ENCODE measurements at places on chromosomes 12 and 14.
A peak's percentile ranks its signal among the peaks of the same experiment; 100 is the strongest.

GRCh38 chr12:54561164-54561563 is 11.8 kb downstream of the PDE1B start:
- DNase-seq, result no peak
- peak overlapping the region; percentile 76 for H3K27ac ChIP-seq
- H3K27me3 ChIP-seq, result no peaks in the 10 kb centered on the region

DNA sequence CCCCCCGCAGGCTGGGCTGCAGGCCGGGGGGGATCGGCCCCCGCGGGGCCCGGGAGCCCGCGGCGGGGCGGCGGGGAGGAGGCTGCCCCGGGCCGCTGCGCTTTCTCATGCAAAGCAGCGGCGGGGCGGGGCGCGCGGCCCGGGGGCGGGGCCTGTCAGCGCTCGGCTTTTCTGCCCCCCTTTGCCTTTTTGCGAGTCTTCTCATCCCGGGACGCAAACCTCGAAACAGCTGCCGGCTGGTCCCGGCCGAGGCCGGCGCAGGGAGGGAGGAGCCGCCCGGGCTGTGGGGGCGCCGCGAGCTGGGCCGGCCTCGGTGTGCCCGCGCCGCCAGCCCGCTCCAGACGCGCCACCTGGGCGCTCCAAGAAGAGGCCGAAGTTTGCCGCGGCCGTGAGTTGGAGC is at the start of gene FZD10:
TSS of gene FZD10 (plus strand) at position 198 of the 400 bp plus-strand sequence. CDS start 479 bp downstream, outside the sequence.
- H3K27me3 ChIP-seq, result peaks cover 10% of the 10 kb centered on the region
- no peak for DNase-seq
- no peak within 1 kb of the TSS for H3K27ac ChIP-seq
- H3K4me3 ChIP-seq, result no peak within 1 kb of the TSS

GRCh38 chr14:64878837-64879634 is 671 bp downstream of the SPTB start:
- no peak overlapping the region for H3K27ac ChIP-seq
- H3K4me1 ChIP-seq, result no peaks in the 10 kb centered on the region
- peak overlapping the region; percentile 67 for H3K4me3 ChIP-seq
- peak; percentile 22 for DNase-seq

DNA sequence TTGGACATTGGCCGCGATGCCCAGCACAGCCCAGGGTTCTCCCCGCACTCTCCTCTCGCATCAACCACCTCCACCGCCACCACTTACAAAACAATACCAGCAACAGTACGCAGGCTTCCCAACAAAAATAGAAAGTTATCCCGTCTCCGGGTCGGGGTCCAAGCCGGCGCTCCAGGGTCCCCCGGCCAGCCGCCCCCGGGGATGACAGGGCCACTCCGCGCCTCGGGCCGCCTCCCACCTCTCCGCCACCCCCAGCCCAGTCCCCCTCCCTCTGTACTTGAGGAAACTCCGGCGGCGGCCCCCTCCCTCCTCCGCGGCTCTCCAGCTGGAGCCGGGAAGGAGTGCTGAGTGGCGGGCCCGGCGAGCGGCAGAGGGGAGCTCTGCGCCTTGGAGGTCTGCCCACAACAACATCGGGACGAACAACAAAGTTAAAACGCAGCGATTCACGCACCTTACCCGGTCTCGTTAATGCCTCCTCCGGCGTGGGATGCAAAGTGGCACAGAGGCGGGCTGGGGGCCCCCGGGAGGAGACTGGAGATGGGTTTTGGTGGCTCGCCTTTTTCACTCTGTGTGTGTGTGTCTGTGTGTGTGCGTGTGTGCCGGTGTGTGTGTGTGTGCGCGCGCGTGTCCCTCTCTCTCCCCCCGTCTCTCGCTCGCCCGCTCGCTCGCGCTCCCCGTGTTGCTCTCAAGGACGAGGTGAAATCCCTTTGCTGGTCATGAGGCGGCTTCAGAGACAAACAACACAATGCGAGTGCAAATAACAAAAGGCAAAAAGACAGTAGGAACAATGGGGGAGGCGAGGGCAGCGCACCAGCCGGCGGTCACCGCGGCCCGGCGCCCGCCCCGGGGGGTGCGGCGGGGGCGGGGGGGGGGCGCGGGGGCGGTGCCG is 386.8 kb downstream of the BCAT1 start:
- H3K27me3 ChIP-seq, result no peaks in the 10 kb centered on the region
- H3K4me3 ChIP-seq, result peak overlapping the region; percentile 39
- no peaks in the 10 kb centered on the region for H3K4me1 ChIP-seq
- no peak for DNase-seq

DNA sequence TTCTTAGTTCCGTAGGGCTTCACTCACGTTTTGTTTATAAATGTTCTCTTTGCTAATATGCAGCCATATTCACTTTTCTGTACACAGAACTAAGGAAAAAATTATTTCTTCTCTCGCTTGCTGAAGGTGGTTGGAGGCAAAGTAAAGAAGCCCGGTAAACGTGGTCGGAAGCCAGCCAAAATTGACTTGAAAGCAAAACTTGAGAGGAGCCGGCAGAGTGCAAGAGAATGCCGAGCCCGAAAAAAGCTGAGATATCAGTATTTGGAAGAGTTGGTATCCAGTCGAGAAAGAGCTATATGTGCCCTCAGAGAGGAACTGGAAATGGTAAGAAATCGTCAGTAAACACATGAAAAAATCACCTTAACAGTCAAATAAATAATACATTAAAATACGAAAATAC is 24.0 kb downstream of the CREBL2 start:
- no peaks in the 10 kb centered on the region for H3K27me3 ChIP-seq
- H3K4me1 ChIP-seq, result no peaks in the 10 kb centered on the region
- DNase-seq, result no peak
- H3K36me3 ChIP-seq, result peaks cover 15% of the 10 kb centered on the region

- no peak overlapping the region for H3K4me3 ChIP-seq
- no peaks in the 10 kb centered on the region for H3K4me1 ChIP-seq
- no peaks in the 10 kb centered on the region for H3K36me3 ChIP-seq
- no peak overlapping the region for H3K27ac ChIP-seq
Observed at GRCh38 chr12:119328111-119328510, 6.4 kb upstream of the CCDC60 start.

DNA sequence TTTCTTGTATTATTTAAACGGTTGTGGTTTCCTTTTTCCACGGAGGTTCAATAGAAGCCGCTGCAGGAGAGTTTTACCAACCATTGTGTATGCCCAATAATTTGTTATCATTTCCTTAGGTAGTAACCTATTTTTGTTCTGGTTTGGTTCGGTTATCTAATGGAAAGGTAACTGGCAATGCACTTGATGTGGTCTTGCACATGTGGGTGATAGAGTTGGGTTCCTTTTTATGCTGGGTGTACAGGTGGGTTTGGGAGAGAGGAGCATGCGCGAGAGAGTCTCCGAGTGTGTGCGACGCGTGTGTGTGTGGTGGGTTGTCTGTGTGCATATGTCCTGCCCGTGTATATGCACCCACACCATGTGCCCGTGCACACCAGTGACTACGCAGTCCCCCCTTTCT is 102.7 kb upstream of the FKBP4 start:
- DNase-seq, result no peak
- peak overlapping the region; percentile 79 for H3K27ac ChIP-seq
- peak overlapping the region; percentile 92 for H3K4me3 ChIP-seq
- no peaks in the 10 kb centered on the region for H3K27me3 ChIP-seq
- peaks cover 15% of the 10 kb centered on the region for H3K4me1 ChIP-seq
- H3K36me3 ChIP-seq, result no peaks in the 10 kb centered on the region

GRCh38 chr12:28313631-28314030 is 123.4 kb downstream of the CCDC91 start:
- no peak overlapping the region for H3K4me3 ChIP-seq
- H3K27ac ChIP-seq, result no peak overlapping the region
- DNase-seq, result no peak
